Dermis microvascular lymphatic vessel endothelial cell (primary cell): ENCODE measurements at places on chromosomes 4 and X. TPM values are rescaled to one million over a fixed set of nuclear protein-coding genes. Genes with fewer than 3 reads are reported as not detected.
A peak's percentile ranks its signal among the peaks of the same experiment; 100 is the strongest.

Gene GLRA3
- total RNA-seq, result not detected in 2 replicates

Gene KCTD8
- total RNA-seq, result 0.13 TPM in 2 replicates

Gene TMEM144
- total RNA-seq, result 2.1 and 6.3 TPM in 2 replicates

Gene PALLD
- 15.3 and 23.4 TPM in 2 replicates for total RNA-seq

Gene CFI
- total RNA-seq, result 23.4 and 59.7 TPM in 2 replicates

Gene ADH6
- total RNA-seq, result not detected in 2 replicates

Gene LEF1
- total RNA-seq, result 0.13 TPM in 1 of 2 replicates, not detected in the other

Gene USP17L11
- total RNA-seq, result not detected in 2 replicates

Gene ADAMTS3
- total RNA-seq, result 0.63 and 0.90 TPM in 2 replicates

Gene CXCL8
- total RNA-seq, result 35.7 and 48.3 TPM in 2 replicates

Gene HTN1
- 0.26 TPM in 1 of 2 replicates, not detected in the other for total RNA-seq

- no peak for DNase-seq
Observed at GRCh38 chr4:1374706-1375045, 27.7 kb downstream of the UVSSA start.

DNA sequence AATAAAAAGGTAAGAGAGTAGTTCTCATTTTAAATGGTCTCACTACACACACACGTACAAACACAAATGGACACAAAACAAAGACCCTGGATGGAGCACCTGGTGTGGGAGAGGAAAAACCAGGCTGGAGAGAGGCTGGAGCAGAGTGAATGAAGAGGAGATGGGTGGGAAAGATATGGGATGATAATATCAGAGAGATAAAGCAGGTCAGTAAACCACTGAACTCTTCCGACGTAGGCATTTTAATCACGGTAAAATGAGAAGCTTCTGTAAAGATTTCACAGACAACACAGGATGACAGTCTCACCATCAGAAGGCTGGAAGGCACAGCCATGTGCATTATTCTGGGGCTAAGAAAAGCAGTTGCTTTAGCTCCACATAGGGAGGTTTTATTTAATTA is 532.8 kb downstream of the KCNIP4 start:
- no peak for DNase-seq

DNA sequence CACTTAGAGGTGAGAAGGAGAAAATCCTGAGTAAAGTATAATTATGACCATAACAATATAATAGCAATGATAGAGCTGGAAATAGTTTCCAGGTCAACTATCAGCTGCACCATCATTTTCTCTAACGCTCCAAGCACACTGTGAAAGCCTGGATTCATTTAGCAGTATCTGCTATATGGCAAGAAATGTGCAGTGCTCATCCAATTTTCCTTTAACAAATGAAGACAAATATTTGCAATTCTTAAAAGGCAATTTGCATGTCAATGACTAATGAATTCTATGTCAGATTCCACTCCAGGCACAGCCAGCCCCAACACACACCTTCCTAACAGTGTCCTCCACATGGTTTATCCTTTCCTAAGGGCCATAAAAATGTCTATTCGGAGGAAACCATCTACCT is 12.7 kb downstream of the PRSS12 start:
- no peak for DNase-seq

- DNase-seq, result peak; percentile 14
Observed at GRCh38 chr4:129532573-129532972, 436.6 kb downstream of the C4orf33 start.

DNA sequence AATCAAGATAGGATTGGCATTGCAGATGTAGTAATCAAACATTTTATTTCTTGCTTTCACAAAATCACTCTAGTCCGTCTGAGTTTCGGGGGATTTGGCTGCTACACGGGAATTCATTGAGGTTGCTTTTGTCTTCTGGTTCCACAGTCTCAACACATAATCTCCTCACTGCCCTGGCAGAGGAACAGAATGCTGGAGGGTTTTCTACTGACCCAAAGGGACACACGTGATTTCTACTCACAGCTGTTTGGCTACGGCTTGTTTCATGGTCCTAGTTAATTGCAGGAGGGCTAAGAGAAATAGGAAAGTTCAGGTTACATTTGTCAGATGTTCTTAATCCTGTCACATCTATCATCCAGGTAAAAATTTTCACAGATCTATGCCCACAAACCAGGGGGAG is 1811.6 kb downstream of the ARAP2 start:
- no peak for DNase-seq

GRCh38 chrX:24657671-24658386 is 10.7 kb upstream of the PCYT1B start:
- no peak for DNase-seq

DNA sequence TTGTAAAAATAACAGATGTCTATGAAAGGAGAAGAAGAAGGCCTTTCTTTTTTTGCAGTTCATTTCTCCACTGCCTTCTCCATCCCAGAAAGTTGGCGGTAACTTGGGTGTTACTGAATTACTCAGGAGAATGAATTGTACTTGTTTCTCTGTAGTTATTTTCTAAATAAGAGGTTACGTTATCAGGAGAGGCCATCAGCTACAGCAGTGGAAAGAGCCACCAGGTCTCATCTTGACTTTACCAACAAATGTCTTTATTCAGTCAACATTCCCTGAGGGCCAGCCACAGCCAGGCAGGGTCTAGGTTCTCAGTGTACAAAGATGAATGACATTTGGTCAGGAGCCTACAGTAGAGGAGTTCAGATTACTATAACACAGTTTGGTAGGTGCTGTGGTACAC is 8.1 kb downstream of the HADH start:
- no peak for DNase-seq

- DNase-seq, result no peak
Observed at GRCh38 chr4:153877898-153878297, 89.0 kb upstream of the SFRP2 start.

DNA sequence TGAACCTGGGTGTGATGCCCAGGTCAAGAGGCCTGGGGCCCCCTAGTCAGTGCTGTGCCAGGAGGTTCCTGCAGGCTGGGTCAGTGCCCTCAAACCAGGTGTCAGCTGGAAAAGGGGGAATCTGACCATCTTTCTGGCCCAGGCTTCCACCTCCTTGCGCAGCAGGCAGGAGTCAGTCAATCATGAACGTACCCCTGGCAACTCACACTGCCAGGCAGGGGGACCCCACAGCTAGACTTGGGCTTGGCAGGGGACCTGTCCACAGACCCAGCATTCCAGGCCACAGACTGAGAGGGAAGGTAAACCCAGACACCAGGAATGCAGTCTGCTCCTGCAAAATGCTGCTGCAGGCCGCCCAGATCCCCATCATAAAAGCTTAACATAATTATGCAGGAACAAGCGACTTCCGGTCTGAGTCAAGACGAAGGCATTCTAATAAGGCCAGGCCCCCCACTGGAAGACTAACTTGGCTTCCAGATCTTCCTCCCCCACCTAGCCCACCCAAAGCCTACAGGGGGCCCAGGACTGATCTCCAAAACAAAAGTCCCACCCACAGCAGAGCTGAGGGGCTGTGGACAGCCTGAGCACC is 156.3 kb downstream of the BCOR start:
- DNase-seq, result no peak

DNA sequence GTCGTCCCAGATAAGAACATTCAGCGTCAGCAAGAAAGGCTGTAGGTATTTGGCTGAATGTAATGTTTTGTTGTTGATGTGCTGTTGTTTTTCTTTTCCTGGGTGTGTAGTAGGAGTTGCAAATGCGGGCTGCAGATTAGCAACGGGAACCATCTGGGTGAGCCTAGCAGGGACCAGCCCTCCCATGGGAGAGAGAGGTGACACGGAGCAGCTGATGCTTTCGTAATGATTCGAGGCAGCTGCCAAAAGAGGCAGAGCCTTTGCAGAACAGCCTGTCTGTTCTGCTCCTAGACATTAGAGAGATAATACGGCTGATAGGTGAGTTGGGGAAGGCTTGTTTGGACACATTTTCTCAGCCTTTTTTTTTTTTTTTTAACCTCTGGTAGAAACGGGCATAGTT is 25.3 kb downstream of the ARSF start:
- DNase-seq, result no peak

- DNase-seq, result no peak
Observed at GRCh38 chr4:141587897-141588296, 48.5 kb upstream of the IL15 start.

DNA sequence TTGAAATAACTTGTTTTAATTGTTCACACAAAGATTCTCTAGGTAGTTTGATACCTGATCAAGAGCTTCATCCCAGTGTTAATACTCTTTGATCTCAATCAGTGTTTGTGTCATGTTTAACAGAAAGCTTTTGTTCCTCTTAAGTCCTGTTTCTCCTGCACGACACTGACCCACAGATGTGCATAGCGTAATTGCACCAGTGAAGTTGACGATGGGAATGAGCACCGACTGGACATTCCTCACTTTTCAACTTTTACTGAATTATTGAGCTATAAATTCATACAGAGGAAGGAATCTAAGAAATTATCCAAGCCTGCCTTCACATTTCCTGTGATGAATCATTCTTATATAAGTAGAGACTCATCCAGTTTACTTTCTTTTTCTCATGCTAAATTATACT is 878.7 kb upstream of the TENM3 start:
- DNase-seq, result no peak

DNA sequence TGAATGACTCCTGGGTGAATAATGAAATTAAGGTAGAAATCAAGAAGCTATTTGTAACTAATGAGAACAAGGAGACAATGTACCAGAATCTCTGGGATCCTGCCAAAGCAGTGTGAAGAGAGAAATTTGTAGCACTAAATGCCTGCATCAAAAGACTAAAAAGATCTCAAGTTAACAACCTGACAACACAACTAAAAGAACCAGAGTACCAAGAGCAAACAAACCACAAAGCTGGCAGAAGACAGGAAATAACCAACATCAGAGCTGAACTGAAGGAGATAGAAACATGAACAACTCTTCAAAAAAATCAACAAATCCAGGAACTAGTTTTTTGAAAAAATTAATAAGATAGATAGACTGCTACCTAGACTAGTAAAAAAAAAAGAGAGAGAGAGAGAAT is 8.4 kb downstream of the CFAP299 start:
- DNase-seq, result no peak

DNA sequence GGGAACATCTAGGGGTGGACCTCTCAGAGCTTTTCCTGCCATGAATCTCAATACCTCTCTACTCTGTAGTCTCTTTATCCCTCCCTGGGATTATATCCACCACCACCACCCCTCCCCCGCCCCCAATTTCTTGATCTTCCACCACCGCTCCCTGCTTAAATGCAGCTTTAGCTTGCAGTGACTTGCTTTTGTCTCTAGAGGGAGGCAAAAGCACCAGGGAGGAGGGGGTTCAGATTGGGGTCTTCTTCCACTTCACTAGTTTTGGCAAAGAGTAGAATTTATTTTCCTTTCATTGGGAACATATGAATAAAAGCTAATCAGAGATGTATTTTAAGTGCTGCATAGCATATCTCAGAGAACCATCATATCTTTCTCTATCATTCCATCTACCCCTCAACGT is 5.5 kb downstream of the ARHGAP36 start:
- no peak for DNase-seq

GRCh38 chr4:128468123-128468989 is 180.7 kb upstream of the PGRMC2 start:
- peak; percentile 85 for DNase-seq

DNA sequence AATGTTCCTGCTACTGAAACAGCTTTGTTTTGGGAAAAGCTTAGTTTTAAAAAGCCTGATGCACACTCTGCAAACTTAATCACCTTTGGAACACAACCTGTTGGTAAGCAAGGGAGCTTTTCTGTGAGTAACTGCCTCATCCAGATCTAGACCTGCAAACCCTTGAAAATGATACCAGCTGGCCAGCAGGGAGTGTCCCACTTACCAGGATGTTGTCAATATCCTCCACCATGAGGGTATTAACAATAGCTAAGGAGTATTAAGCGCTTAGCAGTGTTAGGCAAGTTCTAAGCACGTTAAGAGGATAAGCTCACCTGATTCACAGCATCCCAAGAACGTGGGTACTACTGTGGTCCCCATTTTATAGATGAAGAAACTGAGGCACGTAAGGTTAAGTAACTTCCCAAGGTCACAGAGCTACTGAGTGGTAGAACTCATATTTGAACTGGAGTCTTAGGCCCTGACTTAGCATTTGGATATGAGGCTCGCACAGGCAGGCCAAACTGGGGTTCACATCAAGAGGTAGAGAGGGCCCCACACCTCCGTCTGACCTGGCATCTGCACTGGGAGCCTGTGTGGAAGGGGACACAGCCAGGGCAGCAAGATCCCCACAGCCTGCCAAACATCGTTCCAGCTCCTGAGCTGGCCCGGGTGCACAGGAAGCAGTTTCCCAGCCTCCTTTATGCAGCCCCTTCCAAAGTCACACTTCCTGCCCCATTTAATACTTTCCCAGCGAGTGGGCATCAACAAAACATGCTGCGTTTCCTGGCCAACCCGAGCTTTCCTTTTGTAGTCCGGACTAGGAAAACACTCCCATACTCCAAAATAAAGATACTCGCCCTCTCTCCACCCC is 32.7 kb downstream of the IRF2 start:
- peak; percentile 74 for DNase-seq

DNA sequence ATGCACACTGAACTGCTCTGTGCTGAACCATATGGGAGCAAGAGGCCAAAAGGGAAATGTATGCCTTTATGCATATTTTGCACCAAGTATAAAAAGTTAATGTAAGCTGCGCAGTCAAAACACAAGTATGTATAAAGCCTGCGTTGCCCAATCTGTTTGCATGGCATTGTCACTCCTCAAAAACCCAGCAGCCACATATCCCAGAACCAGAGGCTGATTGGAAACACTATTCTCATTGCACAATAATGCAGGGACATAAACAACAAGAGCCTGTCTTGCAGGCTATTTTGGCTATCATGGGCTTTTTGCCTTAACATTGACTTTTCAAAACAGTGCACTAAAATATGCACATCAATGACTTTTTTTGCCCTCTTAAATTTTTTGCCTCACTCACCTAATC is 5.1 kb upstream of the ASB9 start:
- DNase-seq, result no peak

DNA sequence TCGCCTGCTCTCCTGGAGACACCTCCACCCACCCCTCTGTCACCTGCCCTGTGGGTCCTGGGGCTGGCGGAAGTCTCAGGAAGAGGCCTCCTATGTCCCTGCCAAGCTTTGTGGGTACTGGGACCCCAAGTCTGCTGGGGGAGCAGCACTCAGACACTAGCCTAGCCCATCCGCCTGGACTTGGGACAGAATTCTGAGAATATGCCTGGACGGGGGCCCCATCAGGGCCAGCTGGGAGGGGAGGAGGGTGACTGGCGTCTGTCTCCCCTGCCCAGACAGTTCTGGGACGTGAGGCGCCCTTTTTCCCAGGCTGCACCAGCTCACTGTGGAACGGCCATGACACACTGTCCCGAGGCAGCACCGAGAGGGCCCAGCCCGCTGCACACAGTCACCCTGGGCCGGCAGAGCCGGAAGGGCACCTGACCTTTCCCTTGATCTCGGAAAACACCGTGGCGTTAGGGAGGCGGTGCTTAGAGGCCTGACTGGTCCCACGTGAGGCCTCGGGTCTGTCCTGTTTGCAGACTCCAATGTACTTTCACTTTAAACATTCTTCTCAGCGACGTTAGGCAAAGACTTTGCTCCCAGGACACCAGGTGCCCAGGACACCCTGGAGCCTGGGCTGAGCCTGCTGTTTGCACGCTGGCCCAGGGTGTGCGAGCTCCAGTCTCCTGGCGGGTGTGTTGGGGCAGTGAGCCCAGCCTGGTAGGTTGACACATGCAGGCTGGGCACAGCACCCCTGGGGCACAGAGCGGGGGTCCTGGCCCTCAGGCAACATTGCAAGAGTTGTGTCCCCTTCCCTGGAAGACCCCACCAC is 700 bp downstream of the SLC26A1 start:
- peak; percentile 94 for DNase-seq

- no peak for DNase-seq
Observed at GRCh38 chrX:44927398-44927797, 54.4 kb downstream of the KDM6A start.

GRCh38 chr4:170269950-170270349 is 180.2 kb upstream of the AADAT start:
- no peak for DNase-seq
